Astrocyte (in vitro differentiated cells and primary cell): ENCODE measurements at places on chromosomes 4 and X.

DNA sequence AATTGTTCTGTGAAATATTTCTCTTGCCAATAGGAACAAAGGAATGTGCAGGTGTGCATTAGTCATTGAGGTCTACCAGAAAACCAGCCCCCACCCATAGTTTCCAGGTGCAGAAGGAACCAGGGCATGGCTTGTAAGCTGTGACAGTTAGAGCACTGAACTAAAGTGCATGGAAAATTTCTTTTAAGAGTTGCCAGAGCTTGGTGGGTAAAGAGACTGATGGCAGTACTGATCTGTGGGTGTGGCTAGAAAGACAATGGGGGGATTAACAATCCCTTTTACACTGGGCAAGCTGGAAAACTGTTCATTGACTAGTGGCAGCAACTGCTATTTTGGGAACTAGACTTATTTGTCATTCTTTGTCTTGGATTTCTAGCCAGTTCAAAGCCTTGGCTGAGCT lies 326.9 kb downstream of the PCDH19 start:
- no peak overlapping the region for H3K27ac ChIP-seq
- DNase-seq, result no peak
- H3K36me3 ChIP-seq, result no peaks in the 10 kb centered on the region
- H3K27me3 ChIP-seq, result no peaks in the 10 kb centered on the region

- no peaks in the 10 kb centered on the region for H3K36me3 ChIP-seq
- no peaks in the 10 kb centered on the region for H3K27me3 ChIP-seq
- no peak overlapping the region for H3K4me3 ChIP-seq
- H3K4me1 ChIP-seq, result peaks cover 14% of the 10 kb centered on the region
Observed at GRCh38 chr4:172141025-172141424, 327.8 kb downstream of the GALNTL6 start.

GRCh38 chr4:37383579-37384229 lies 139.2 kb downstream of the NWD2 start:
- H3K4me3 ChIP-seq, result no peak overlapping the region
- no peaks in the 10 kb centered on the region for H3K36me3 ChIP-seq
- no peaks in the 10 kb centered on the region for H3K4me1 ChIP-seq
- no peaks in the 10 kb centered on the region for H3K27me3 ChIP-seq
- no peak for DNase-seq

DNA sequence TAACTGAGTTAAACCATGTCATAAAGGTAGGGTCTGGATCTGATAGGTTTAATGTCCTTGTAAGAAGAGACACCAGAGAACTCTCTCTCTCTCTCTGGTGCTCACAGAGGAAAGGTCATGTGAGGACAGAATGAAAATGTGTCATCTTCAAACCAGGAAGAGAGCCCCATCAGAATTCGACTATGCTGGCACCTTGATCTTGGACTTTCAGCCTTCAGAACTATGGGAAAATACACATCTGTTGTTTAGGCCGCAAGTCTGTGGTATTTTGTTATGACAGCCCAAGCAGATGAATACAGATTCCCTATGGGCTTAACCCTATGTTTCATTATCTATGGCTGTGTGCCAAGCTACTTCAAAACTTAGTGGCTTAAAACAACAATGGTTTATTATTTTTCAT lies 105.5 kb upstream of the DDIT4L start:
- H3K27ac ChIP-seq, result no peak overlapping the region
- no peak overlapping the region for H3K4me3 ChIP-seq
- peak; percentile 26 for DNase-seq
- H3K4me1 ChIP-seq, result peaks cover 13% of the 10 kb centered on the region
- H3K27me3 ChIP-seq, result no peaks in the 10 kb centered on the region
- H3K36me3 ChIP-seq, result no peaks in the 10 kb centered on the region

GRCh38 chrX:120797188-120797851 lies 78.3 kb downstream of the CT47B1 start:
- no peak overlapping the region for H3K27ac ChIP-seq
- peaks cover 11% of the 10 kb centered on the region for H3K4me1 ChIP-seq
- H3K27me3 ChIP-seq, result no peaks in the 10 kb centered on the region
- no peak overlapping the region for H3K4me3 ChIP-seq
- peak; percentile 37 for DNase-seq
- no peaks in the 10 kb centered on the region for H3K36me3 ChIP-seq

GRCh38 chr4:158656439-158656838 lies 15.2 kb downstream of the C4orf46 start:
- no peaks in the 10 kb centered on the region for H3K4me1 ChIP-seq
- no peaks in the 10 kb centered on the region for H3K27me3 ChIP-seq
- no peaks in the 10 kb centered on the region for H3K36me3 ChIP-seq
- H3K4me3 ChIP-seq, result no peak overlapping the region
